ENCODE measurements at places on chromosomes 5 and 9.
A peak's percentile ranks its signal among the peaks of the same experiment; 100 is the strongest.

DNA sequence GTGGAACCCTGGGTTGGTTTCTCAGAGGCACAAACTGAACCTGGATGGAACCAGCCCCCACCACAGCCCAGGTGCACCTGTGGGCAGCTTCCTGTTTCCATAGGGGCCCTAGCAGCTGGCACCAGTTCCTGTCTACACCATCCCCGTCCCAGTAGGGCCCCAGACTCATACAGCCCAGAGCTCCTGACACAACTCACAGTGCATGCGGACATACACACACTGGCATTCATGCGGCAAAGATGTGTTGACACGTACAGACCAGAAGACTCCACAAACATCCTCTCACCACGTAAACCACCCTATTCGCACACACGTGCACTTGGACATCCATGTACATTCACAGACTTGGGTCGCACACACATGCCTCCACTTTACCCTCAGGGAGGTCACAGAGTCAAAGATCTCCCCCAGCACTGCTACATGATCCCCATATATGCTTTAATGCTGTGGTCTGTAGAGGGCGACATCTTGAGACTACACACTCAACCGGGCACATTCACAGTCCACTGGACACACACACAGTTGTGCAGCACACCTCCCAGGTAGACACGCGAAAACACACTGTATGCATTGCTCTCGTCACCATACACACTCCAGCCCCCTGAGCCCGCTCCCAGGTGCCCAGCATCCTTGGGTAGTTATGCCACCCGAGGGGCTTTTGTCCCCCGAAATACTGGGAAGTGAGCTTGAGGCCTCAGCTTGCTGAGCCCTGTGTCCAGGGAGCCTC, 22.4 kb downstream of the CXXC5 start:
- DNase-seq = peak; percentile 11

DNA sequence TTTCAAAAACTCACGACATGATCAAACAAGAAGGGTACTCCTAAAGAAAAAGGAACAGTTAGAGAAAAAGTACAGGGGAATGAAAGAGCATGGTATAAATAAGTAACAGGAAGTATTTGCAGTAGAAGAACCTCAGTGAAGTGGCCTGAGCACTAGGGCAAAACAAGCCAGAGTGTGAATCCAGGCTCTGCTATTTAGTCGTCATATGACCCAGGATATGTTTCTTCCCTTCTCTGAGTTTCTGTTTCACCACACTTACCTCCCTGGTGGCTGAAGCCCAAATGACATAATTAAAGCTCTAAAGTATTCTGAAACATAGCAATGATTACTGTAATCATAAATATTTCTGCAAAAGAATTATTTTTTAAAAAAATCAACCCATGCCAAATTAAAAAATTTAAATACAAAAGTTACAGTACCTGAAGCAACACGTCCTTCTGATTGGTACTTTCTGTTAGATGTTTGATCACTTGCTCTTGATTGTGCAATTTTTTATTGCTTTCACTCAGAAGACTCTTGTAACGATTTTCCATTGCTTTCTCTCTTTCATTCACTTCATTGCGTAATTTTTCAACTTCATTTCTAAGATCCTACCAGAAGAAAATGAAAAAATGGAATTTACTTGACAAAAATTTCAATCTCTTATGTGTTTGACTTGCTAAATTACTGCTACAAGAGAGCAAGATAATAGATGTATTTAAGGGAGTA, 88.9 kb downstream of the CDK5RAP2 start:
- DNase-seq = peak; percentile 33

DNA sequence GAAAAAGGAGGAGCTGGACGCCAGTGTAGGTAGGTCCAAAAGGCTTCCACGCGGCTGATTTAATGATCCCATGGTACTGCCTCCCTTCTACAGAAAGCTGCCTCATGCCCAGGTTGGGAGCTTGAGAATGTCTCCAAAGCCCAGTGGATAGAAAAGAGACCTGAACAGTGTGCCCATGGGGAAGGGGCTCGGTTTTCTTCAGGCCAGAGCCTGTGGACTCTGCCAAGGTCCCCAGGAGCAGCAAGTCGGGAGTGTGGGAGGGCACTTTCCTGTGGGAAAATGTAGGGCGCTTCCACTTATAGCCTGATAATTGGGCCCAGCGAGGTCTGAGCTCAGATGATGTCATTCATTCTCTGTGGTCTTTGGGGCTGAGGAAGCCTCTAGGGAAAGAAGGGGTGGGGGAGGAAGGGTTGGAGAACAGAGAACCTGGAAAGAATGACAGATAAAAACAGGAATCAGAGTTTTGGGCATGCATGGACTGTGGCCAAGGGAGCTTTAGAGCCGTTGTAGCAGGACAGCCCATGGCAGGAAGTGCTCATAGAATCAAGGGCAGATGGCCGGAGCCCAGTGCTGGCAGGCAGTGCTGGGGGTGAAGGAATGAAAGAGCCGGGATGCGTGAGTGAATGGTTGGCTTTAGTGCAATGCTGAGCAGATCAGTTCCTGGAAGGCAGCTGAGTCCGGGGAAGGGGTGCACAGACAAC, 42.5 kb upstream of the SH3PXD2B start:
- DNase-seq = no peak

DNA sequence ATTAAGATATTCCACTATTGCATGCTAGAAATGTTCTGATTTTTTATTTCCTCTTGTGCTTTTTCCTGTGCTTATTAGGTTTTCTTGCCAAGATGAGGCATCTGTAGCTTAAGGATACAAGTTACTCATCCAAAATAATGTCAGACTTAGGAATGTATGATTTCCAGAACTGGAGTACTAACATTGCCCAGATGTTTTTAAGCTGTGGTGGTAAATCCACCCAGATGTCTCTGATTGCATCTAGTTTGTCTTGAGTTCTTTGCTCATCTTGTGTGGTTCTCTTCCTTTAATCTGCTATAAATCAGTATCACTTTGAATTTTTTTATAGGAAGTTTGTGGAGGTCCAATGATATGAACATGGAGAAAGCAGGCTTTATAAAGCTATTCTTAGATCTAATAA, 337.5 kb upstream of the ZNF608 start:
- no peak for DNase-seq

Measured in activated CD4-positive, alpha-beta T cell treated with anti-CD3 and anti-CD28 coated beads, Interleukin-2, amount 50 U/mL, for 16 hours (primary cell).